ENCODE measurements at places on chromosomes 7 and 10.

- no peak for DNase-seq
Observed at GRCh38 chr10:71274901-71275796, 43.9 kb upstream of the SLC29A3 start.

- DNase-seq = no peak
Observed at GRCh38 chr7:99097730-99098129, 46.2 kb downstream of the SMURF1 start.

GRCh38 chr10:31242902-31243301 lies 76.1 kb upstream of the ZEB1 start:
- peak; percentile 36 for DNase-seq

DNA sequence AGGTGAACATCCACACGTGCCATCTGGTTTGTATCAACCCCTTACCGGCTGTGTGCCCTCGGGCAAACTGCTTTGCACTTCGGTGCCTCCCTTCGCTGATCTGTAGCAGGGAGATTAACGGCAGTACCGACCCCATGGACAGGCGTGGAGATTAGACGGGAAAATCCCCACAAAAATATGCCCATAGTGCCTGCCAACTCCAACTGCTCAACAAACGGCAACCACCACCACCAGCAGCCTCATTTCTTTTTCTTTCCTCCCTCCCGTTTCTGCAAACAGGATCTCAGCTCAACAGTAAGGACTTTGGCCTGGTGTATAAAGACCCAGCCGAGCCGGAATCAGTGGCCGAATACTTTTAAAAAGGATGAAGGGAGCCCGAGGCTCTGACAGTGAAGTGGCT lies 31.0 kb downstream of the CHST15 start:
- no peak for DNase-seq

GRCh38 chr7:130141161-130141883 lies 63.9 kb downstream of the TMEM209 start:
- DNase-seq = peak; percentile 41

DNA sequence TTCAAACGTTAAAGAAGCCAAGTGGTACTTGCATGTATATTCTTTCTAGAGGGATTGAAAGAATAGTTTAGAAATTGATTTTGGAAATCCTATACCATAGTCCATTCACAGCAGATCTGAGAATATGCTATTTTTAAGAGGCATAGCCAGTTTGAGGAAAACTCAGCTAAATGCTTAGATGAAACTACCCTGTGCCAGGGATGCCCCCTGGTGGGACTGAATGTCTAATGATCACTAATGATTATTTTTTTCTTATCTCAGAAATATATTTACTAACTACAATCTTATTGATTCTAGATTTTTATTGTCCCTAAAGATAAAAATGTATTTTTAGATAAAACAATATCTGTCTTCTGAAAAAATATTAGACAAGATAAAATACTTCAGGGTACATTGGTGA lies 844.9 kb upstream of the PHF14 start:
- no peak for DNase-seq

- DNase-seq = no peak
Observed at GRCh38 chr10:119263951-119264617, 56.7 kb downstream of the GRK5 start.

- DNase-seq = peak; percentile 47
Observed at GRCh38 chr10:16787361-16787791, 29.8 kb downstream of the RSU1 start.

GRCh38 chr7:55432939-55433784 lies 68.0 kb downstream of the LANCL2 start:
- no peak for DNase-seq

Measured in stimulated activated CD4-positive, alpha-beta T cell treated with anti-CD3 and anti-CD28 coated beads, Interleukin-1b, Interleukin-23, amount 100 ng/mL, for 4 hours (primary cell).